ENCODE measurements at places on chromosomes 12 and 14. TPM values are rescaled to one million over a fixed set of nuclear protein-coding genes. Genes with fewer than 3 reads are reported as not detected.

The MYL2 gene
- total RNA-seq = not detected

The MYO1H gene
- not detected for total RNA-seq

The INTS13 gene
- 46.6 TPM for total RNA-seq

The CCDC59 gene
- total RNA-seq = 43.5 TPM

The CDCA3 gene
- total RNA-seq = 122 TPM

The PTGDR gene
- total RNA-seq = not detected

The CCDC77 gene
- total RNA-seq = 14.6 TPM

The FAM181A gene
- not detected for total RNA-seq

The PITPNM2 gene
- total RNA-seq = 21.8 TPM

The KRT75 gene
- total RNA-seq = not detected

DNA sequence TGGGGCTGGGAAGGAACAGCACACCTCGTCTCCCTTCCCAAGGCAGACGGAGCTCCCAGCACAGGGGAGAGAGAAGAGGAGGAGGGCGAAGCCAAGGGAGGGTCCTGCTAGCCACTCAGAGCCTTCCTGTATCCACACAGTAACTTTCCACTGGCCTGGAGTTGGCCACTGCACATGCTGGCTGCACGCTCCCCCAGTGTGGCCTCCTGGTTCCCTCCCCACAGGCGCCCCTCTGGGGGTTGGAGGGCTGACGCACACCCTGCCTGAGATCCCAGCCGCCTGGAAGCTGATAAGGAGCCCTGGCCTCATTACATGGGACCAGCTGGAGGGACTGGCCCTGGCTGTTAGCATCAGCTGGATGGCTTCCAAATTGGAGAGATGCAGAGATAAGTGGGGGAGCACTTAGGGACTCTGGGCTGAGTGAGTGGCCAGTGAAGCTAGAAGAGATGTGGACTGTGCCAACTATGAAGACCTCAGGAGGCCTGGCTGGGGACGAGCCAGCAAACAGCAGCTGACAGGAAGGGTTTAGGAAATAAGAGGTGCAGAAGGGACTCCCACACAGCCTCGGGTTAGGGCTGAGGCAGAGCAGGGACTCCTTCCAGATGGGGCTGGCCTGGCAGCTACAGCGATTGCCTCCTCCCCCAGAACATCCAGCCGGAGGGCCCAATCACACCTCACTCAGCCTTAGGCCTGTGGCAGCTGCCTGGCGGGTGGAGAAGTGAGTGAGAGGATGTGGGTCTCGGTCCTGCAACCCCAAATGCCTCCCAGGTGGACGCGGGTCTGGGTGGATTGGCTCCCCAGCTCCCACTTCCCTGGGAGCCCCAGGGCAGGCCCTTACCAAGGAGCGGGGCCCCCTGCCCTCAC lies 26.3 kb upstream of the BCDIN3D start:
- no peak for DNase-seq

GRCh38 chr14:98826618-98827017 lies 445.4 kb downstream of the BCL11B start:
- DNase-seq = no peak

DNA sequence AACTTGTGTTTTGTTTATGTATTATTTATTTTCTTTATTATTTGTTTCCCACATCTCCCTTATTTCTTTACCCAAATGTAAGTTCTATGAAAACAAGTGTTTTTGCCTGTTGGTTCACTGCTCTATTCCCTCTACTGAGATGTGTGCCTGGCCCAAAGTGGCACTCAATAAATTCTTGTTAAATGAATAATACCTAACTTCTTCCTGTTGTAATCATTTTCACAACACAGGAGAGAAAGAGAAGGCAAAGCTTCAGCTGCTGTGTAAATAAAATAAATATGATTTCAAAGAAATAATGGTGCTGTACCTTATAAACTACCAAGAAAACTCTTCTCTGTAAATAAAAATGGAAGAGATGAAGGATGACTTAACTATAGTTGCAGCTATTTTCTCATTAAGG lies 116.2 kb downstream of the TRHDE start:
- DNase-seq = no peak

GRCh38 chr14:38103542-38104225 lies 104.0 kb upstream of the SSTR1 start:
- no peak for DNase-seq

- DNase-seq = no peak
Observed at GRCh38 chr12:115691123-115691522, 586.4 kb downstream of the MED13L start.

DNA sequence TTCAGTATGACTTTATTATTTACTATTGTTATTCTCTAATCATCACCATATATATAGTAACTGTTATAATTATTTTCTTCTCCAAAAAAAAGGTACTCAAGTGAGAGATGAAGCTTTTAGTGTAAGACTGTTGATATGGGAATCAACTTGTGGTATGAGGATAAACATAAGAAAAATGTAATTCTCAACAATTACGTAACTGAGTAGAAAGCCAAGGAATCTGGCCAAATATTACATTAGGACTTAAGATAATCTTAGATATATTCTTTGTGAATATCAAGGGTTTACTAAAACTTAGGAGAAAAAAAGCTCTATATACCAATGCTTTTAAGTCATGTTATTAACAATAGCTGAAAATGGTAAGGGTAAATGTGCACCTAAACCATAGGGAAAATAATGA lies 13.3 kb downstream of the SENP1 start:
- no peak for DNase-seq

- DNase-seq = no peak
Observed at GRCh38 chr14:69073915-69074314, 79.0 kb downstream of the DCAF5 start.

DNA sequence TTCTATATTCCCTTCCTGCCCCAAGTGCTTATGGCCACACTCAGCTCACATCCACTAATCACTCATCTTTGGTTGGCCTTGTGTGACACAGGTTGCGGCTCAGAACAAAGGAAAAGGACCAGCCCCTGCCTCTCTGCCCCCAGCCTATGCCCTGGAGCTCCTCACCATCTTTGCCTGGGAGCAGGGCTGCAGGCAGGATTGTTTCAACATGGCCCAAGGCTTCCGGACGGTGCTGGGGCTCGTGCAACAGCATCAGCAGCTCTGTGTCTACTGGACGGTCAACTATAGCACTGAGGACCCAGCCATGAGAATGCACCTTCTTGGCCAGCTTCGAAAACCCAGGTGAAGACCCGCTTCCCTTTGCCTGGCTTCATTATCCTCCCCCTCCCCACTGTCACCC lies 15.8 kb upstream of the OAS2 start:
- no peak for DNase-seq

DNA sequence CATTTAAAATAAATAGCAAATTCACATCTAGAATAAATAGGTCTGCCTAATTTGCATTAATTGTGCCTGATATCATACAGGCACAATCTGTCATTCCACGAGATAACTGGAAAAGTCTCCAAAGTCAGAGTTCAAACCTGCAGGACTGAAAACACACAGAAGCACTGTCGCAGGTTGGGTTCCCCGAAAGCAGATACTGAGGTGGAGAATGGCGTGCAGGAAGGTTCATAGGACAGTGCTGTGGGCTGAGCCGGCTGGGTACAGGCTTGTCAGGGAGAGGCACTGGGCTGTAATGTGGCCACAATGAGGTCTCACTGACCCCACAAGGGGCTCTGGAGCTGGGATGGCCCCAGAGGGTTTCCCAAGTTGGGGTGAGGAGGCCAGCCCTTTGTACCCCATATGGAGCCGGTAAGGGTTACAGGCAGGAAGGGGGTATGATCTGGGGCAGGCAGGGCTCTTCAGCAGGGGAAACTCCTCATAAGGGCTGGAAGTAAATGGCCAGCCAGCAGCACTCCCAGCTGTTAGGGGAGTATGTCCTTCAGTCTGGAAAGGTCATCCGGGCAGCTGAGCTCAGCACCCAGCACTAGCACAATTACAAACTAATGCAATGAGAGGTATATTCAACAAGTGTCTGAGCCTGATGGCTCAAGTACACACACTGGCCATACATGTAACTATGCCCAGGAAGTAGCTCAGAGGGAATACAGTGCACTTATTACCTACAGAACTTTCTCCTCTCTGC lies 68.5 kb downstream of the NT5DC3 start:
- no peak for DNase-seq

DNA sequence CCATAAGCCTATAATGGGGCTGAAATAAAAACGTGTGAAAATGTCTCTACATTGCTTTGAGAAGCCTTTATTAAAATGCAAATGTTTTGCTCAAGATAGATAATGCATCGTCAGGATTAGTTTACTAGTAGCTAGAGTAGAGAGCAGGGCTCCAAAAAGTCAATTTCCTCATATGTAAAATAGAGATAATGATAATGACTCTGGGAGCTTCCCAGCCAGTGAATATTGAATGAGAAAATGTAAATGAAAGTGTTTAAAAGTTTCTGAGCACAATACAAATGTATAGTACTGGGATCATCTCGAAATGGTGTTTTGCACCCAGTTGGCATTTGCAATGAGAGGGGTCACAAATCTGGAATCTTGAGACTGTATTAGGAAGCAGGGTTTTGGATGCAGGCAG lies 135.3 kb downstream of the OTOGL start:
- DNase-seq = no peak
